ENCODE measurements at places on chromosomes 2 and 18. TPM values are rescaled to one million over a fixed set of nuclear protein-coding genes. Genes with fewer than 3 reads are reported as not detected.

- no peaks in the 10 kb centered on the region for H3K27me3 ChIP-seq
- DNase-seq: no peak
- H3K4me3 ChIP-seq: no peak overlapping the region
- no peak overlapping the region for H3K27ac ChIP-seq
- no peaks in the 10 kb centered on the region for H3K36me3 ChIP-seq
- H3K4me1 ChIP-seq: no peaks in the 10 kb centered on the region
Measured at GRCh38 chr2:163341426-163341825, 394.4 kb downstream of the FIGN start.

DNA sequence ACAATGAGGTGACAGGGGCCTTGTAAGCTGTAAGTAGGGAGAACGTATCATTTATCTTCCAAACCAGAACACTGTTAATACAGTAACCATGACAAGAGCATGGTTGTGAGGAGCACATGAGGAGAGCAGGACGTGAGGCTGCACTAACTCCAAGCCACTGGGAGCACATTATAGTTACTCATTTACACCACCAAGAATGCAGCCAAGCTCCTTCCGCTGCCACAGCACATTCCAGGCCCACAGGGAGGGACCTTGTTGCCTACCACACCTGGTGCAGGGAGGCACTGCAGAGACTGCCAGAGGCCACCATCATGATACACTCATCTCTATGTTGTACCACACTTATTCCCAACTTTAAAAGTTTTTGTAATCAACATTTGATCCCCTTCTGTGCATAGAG, 13.5 kb upstream of the SFXN5 start:
- peaks cover 1% of the 10 kb centered on the region for H3K36me3 ChIP-seq
- no peak for DNase-seq
- H3K4me1 ChIP-seq: peaks cover 4% of the 10 kb centered on the region
- no peak overlapping the region for H3K4me3 ChIP-seq
- no peaks in the 10 kb centered on the region for H3K27me3 ChIP-seq

The IMPACT gene
- total RNA-seq: 13.6 TPM

DNA sequence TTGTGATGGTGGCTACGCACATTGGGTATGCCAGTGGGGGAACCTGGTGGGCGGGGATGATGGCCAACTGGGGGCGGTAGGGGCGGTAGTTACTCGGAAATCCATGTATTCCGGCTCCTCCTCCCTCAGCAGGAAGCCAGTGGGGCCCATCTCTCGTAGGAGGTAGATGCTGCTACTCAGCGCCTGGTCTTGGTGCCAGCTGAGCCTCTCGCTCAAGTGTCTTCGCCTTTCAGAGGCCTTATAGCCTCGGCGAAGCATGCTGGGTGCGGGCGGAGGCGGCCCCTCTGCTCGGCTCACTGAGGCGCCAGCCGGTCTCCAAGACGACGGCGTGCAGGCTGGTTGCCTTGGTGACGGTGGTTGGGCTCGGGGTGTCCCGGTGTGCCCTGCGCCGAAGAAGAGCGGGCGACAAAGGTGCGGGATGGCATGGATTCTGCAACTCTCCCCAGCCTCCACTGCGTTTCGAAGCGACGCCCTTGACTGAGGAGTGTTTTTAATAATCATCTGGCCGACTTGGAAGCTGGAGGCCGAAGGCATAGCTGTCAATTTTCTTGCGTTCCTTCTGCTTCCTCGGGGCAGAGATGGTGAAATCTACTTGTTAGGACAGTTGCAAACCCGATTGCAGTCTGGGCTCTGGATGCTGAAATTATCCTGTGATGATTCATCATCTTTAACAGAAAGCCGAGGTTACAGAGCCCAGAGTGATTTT, at the start of gene ZSWIM2:
Gene ZSWIM2 (minus strand): TSS at position 298 of the 706 bp plus-strand sequence. CDS start 40 bp downstream, at position 258.
- no peak within 1 kb of the TSS for H3K27ac ChIP-seq
- peak within 1 kb of the TSS; percentile 55 for H3K4me3 ChIP-seq
- H3K36me3 ChIP-seq: no peaks in the 10 kb centered on the region
- H3K4me1 ChIP-seq: peaks cover 4% of the 10 kb centered on the region
- H3K27me3 ChIP-seq: peaks cover 19% of the 10 kb centered on the region

The FAM228A gene
- not detected for total RNA-seq

DNA sequence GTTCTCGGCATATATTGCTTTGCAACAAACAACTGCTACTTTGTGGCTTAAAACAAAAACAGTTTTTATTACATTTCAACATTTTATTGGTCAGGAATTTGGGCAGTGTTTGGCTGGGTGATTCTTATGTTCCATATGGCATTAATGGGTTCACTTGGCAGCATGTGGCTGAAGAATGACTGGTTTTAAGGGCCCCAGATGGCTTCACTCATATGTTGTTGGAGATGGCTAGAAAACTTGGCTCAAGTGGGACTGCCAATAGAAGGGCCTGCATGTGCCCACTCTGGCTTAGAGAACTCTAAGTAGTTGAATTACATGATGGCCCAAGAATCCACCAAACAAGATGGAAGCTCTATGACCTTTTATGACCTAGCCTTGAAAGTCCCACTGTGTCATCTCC, 86.1 kb downstream of the FASTKD2 start:
- DNase-seq: no peak
- H3K36me3 ChIP-seq: no peaks in the 10 kb centered on the region
- H3K4me3 ChIP-seq: no peak overlapping the region
- H3K4me1 ChIP-seq: no peaks in the 10 kb centered on the region
- no peaks in the 10 kb centered on the region for H3K27me3 ChIP-seq
- H3K27ac ChIP-seq: no peak overlapping the region

The RUFY4 gene
- 1.8 TPM for total RNA-seq

The CDH20 gene
- not detected for total RNA-seq

DNA sequence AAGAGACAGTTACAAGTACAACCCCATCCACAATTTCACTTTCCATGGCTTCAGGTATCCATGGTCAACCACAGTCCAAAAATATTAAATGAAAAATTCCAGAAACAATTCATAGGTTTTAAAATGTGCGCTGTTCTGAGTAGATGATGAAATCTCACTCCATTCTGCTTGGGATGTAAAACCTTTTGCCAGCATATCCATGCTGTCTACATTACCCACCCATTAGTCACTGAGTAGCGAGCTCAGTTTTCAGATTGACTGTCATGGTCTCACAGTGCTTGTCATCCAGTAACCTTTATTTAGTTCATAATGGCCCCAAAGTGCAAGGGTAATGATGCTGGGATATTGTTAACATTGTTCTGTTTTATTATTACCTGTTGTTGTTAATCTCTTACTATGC, 40.5 kb downstream of the SMAD4 start:
- H3K4me3 ChIP-seq: no peak overlapping the region
- DNase-seq: no peak
- peaks cover 54% of the 10 kb centered on the region for H3K36me3 ChIP-seq
- H3K27ac ChIP-seq: no peak overlapping the region
- peaks cover 12% of the 10 kb centered on the region for H3K4me1 ChIP-seq

DNA sequence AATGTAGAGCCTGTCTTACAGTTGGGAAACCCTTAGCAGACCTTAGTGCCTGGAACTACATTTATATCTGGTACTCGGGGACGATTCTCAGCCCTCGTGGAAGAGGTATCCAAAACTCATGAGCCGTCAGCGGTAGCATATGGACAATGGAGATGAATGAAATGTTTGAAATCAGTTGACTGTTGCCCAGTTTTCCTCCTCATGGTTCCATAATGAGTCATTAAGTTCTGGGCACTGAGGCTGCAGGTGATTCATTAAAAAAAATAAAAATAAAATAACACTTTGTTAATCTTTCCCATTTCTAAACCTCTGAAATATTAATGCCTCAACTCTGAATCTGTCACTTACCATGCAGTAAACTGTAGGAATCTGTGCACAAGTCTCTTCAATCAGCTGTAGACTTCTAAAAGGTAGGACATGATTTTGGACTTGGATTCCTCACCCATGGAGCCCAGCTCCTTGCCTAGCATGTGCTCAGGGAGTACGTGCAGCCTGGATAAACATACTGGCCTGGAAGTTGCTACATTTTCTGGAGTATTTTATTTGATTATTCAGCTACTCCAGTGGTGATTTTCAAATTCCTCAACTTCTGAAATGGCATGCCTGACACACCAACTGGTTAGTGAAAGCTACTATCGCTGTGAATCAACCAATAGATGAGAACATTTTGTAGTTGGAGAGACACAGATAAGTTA, 979.2 kb downstream of the CNTNAP5 start:
- no peak for DNase-seq
- H3K27ac ChIP-seq: no peak overlapping the region
- no peaks in the 10 kb centered on the region for H3K27me3 ChIP-seq
- H3K36me3 ChIP-seq: no peaks in the 10 kb centered on the region
- H3K4me3 ChIP-seq: no peak overlapping the region

DNA sequence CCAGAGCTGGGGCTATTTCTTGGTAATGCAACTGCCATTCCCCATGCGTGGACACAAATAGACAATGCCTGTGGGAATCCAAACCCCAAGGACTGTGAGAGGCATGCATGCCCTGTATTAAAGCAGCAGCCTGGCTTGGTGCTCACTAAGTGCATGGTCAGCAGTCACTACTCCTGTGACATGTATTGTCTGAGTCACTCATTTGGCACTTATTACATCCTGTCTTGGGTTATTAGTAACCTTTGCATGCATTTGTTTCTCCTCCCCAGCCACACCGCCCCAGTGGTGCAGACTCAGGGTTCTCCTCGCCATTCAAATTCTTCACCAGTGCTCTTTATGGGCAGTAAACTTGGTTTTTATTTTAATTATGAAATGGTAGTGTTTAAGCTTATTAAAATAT, 30.2 kb downstream of the PRKCE start:
- no peak for DNase-seq
- no peaks in the 10 kb centered on the region for H3K4me1 ChIP-seq
- no peak overlapping the region for H3K27ac ChIP-seq
- H3K36me3 ChIP-seq: no peaks in the 10 kb centered on the region
- H3K27me3 ChIP-seq: no peaks in the 10 kb centered on the region

The FRZB gene
- total RNA-seq: not detected

DNA sequence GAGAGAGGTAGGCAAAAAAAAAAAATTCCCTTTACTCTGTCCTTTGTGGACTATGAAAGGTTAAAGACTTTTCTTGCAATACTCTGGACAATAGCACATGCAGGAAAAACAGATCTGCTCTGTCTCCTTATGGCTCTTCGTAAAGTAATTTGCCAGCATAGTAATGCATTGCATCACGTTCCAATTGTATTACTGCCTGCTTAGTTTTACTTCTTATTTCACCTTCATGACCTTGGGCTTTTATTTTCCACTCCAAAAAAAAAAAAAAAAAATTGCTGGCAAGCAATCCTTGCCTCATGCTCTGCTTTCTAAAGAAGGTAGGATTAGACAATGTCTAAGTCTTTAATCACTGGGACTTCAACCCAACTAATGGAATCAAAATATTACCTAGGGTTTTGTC, 1802.7 kb downstream of the SUCLG1 start:
- H3K4me1 ChIP-seq: no peaks in the 10 kb centered on the region
- H3K4me3 ChIP-seq: no peak overlapping the region
- DNase-seq: no peak
- H3K27me3 ChIP-seq: no peaks in the 10 kb centered on the region
- H3K36me3 ChIP-seq: no peaks in the 10 kb centered on the region

All from activated CD4-positive, alpha-beta T cell treated with anti-CD3 and anti-CD28 coated beads, Interleukin-2, amount 10 ng/mL, durations not matched to agents 24 days and 14 days (primary cell).